Tracheal epithelial cell (primary cell): ENCODE measurements at places on chromosomes 2 and 18. TPM values are rescaled to one million over a fixed set of nuclear protein-coding genes. Genes with fewer than 3 reads are reported as not detected.

Gene TSPYL6
- total RNA-seq, result not detected in 2 replicates

Gene IL36A
- 1.7 and 3.0 TPM in 2 replicates for total RNA-seq

Gene FOSL2
- 129 and 179 TPM in 2 replicates for total RNA-seq

Gene TNS1
- 0.64 and 12.0 TPM in 2 replicates for total RNA-seq

Gene EVA1A
- total RNA-seq, result 6.2 and 44.8 TPM in 2 replicates

Gene TWIST2
- 7.0 and 8.5 TPM in 2 replicates for total RNA-seq
